Fibroblast of upper back skin (primary cell): ENCODE measurements at places on chromosomes 1 and 21.

DNA sequence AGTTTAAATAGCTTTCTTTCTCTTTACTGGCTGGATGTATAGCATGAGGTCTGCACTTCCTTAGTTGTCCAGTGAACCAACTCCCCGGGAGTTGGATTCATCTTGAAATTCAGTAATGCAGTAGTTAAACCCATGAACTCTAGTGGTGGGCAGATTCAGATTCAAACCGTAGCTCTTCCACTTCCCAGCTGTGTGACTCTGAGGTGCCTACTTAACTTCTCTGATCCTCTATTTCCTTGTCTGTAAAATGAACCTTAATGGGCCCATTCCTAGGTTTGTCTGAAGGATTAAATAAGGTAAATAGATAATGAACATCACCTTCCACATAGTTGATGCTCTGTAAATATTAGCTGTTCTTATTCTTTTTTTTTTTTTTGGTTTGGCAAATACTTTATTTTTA is 16.5 kb downstream of the PIK3CD start:
- no peak for DNase-seq

GRCh38 chr1:202586018-202586821 is 124.0 kb downstream of the SYT2 start:
- peak; percentile 70 for DNase-seq

DNA sequence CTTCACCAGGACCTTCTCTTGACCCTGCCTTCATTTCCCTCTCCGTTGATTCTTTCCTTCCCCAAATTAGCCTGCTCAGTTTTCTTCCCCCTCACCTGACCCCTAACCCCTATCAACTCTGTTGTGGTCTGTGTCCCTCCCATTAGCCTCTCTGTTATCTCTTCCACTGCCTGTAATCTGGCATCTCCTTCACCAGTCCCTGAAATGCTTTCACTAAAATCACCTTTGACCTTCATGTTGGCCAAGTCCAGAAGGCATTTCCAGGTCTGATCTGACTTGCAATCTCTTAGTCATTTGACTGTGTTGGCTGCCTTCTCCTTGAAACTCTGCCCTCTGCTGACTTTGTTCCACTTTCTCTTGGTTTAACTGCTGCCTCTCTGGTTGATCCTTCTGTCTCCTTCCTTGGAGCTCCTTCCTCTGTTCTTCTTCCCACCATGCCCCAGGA is 28.2 kb downstream of the ATP8B2 start:
- peak; percentile 29 for DNase-seq

- DNase-seq, result no peak
Measured at GRCh38 chr1:36622741-36623648, 140.3 kb upstream of the CSF3R start.

DNA sequence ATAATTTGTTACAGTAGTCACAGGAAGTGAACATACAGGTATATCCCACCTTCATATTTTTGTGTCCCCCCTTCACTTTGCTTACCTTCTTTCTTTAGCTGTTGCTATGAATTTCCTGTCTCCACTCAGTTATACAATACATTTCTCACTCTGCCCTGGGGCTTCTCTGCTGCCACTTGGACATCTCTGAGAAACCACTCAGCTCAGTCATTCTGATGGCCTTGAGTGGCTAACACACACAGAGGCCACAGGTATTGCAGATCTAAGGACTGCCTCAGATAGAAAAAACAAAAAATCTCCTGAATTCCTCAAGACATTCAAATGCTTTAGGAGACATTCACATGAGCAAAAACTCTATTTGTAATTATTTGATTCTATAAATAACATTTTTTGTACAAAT is 87.7 kb downstream of the OLFM3 start:
- DNase-seq, result no peak

GRCh38 chr1:245710961-245711903 is 556.4 kb downstream of the KIF26B start:
- DNase-seq, result no peak

GRCh38 chr1:32830092-32830852 is 12.8 kb downstream of the S100PBP start:
- no peak for DNase-seq

DNA sequence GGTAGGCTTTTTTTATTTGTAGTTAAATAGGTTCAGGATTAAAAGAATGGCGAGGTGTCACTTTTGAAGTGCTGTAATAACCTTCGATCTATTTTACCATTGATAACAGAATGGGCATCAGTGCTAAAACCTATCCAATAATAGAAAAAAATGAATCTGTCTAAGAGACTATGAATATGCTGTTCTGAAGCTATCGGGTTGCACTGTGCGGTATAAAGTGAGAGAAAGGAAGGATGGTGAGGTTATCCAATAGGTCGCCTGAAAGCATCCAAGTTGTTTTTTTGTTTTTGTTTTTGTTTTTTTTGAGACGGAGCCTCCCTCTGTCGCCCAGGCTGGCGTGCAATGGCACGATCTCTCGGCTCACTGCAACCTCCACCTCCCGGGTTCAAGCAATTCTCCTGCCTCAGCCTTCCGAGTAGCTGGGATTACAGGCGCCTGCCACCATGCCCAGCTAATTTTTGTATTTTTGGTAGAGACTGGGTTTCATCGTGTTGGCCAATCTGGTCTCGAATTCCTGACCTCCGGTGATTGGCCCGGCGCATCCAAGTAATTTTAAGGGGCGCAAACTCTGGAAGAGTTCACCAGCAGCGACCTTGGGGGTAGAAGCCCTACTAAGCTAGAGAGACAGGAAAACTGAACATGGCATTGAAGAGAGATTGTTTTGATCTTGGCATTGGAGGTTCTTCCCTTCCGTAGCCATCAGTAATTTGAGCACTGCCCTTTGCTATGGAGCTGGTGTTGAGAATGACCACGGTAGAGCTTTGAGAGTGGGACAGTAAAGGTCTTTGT is 8.7 kb upstream of the MDM4 start:
- DNase-seq, result peak; percentile 76

DNA sequence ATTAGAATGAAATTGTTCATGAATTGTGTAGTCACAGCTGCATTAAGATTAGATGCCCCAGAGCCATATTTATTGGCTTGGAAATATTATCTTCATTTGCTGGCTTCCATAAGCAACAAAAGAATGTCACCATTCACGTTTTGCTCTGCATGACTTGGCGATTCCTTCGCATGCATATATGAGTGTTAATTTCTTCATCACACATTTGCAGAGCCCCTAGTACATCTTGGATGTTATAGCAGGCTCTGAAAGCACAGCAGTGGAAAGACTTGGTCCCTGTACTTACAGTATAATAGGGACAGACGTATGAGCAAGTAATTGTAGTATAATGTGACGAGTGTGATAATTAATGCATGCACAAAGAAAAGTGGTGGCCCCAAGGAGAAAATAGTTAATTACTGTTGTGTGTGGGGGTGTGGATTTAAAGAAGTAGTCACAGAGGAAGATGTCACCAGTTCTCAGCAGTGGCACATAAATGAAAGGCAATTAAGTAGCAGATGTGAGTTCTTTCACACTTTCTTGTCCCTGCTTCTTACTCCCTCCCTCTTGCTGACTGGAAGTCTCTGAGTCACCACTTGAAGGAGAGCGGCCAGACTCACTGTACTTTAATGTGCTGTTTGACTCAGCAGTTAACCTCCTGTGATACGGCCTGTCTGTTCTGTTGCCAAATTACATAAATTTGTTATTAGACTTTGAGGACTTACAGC is 21.0 kb downstream of the S100A10 start:
- DNase-seq, result peak; percentile 84

DNA sequence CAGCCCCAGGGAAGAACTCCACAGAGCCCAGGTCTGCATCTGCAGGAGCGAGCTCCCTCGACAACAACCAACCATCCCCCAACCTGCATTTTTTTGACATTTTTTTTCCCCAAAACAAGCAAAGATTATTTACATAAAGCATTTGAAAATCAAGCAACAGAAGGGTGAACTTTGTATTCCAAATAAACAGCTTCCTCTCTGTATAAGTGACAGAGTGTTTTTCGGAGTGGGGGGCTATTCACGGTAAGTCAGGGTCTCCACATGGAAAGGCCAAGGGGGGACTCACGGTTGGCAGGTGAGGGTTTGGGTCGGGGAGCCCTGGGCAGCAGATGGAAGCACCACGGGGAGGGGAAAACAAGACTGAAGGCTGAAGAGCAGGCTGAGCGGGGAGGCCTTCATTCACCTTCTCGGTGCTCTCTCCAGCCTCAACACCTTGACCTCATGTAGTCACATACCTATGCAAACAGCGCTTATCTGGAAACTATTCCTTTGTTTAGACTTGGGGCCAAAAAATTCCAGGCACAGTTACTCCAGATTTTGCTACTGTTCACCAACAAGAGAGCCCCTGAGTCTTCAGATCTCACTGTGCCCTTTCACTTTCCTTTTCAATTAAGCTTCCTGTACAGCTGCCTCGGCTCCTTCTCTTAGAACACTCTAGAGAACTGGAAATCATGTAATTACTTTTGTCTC is 27.6 kb downstream of the C2CD2 start:
- DNase-seq, result peak; percentile 42
